Activated naive CD4-positive, alpha-beta T cell treated with anti-CD3 and anti-CD28 coated beads for 36 hours (primary cell): ENCODE measurements at places on chromosomes 6 and 20.

GRCh38 chr6:137901454-137901853 is 34.4 kb downstream of the TNFAIP3 start:
- no peak overlapping the region for H3K4me3 ChIP-seq
- peaks cover 65% of the 10 kb centered on the region for H3K4me1 ChIP-seq
- no peak overlapping the region for H3K27ac ChIP-seq
- no peaks in the 10 kb centered on the region for H3K27me3 ChIP-seq
- no peak for DNase-seq
- no peaks in the 10 kb centered on the region for H3K36me3 ChIP-seq

GRCh38 chr6:170462366-170463020 is 90.6 kb downstream of the PSMB1 start:
- no peaks in the 10 kb centered on the region for H3K36me3 ChIP-seq
- peaks cover 3% of the 10 kb centered on the region for H3K27me3 ChIP-seq
- no peak overlapping the region for H3K4me3 ChIP-seq
- no peak overlapping the region for H3K27ac ChIP-seq
- peaks cover 4% of the 10 kb centered on the region for H3K4me1 ChIP-seq
- DNase-seq: no peak

GRCh38 chr6:117548797-117549301 is 53.5 kb downstream of the GOPC start:
- no peak overlapping the region for H3K27ac ChIP-seq
- H3K36me3 ChIP-seq: peaks cover 2% of the 10 kb centered on the region
- peaks cover 37% of the 10 kb centered on the region for H3K4me1 ChIP-seq
- peak overlapping the region; percentile 67 for H3K4me3 ChIP-seq

DNA sequence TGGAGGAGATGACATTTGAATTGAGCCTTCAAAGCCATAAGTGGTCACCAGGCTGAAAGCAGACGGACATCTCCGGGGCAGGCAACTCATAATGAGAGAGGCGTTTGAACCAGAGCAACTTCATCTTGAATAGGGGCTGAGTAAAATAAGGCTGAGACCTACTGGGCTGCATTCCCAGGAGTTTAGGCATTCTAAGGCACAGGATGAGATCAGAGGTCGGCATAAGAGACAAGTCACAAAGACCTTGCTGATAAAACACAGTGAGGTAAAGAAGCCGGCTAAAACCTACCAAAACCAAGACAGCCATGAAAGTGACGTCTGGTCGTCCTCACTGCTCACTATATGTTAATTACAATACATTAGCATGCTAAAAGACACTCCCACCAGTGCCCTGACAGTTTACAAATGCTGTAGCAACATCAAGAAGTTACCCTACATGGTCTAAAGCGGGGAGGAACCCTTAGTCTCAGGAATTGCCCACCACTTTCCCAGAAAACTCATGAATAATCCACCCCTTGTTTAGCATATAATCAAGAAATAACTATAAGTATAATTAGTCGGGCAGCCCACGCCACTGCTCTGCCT is 194.7 kb upstream of the SOX4 start:
- no peak overlapping the region for H3K4me3 ChIP-seq
- H3K27me3 ChIP-seq: peaks cover 2% of the 10 kb centered on the region
- H3K27ac ChIP-seq: no peak overlapping the region
- H3K36me3 ChIP-seq: no peaks in the 10 kb centered on the region

DNA sequence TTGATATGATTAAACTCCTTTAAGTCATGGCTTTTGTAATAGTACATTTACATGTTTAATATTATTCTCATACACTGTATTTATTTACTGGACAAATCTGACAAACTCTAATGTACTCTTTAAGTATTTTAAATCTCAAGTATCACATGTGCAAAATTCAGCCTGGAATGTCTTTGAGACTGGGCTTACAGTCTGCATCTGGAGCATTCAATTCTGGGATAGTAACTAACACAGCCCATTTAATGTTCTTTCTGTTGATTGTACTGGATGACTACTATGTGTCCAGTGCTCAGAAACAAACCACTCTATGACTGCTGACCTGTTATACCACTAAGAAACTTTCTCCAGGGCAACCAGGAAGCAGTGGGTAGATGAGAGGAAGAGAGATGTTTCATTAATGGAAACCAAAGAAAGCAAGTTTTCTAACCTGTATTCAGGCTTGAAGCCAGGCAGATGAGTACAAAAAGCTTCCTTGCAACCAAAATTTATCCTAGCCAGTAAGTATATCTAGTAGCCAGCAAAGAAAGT is 26.8 kb downstream of the FBXL4 start:
- no peak overlapping the region for H3K4me3 ChIP-seq
- no peak for DNase-seq
- peaks cover 41% of the 10 kb centered on the region for H3K36me3 ChIP-seq
- H3K27me3 ChIP-seq: no peaks in the 10 kb centered on the region
- H3K27ac ChIP-seq: no peak overlapping the region

DNA sequence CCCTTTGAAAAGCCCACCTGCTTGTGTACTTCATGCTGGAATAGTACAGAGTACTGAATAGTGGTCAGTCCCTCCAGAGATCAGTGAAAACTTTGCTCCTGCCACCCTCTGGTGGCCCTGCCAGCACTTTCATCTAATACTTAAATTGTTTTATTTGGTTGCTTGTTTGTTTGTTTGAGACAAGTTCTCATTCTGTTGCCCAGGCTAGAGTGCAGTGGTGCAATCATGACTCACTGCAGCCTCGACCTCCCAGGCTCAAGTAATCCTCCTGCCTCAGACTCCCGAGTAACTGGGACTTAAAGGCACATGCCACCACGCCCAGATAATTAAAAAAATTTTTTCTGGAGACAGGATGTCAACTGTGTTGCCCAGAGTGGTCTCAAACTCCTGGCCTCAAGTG is 9.1 kb downstream of the FAM83D start:
- no peak for DNase-seq
- H3K4me1 ChIP-seq: no peaks in the 10 kb centered on the region
- H3K27ac ChIP-seq: no peak overlapping the region
- H3K36me3 ChIP-seq: peaks cover 2% of the 10 kb centered on the region
- H3K4me3 ChIP-seq: no peak overlapping the region

GRCh38 chr6:69622230-69622629 is 174.6 kb downstream of the LMBRD1 start:
- no peaks in the 10 kb centered on the region for H3K4me1 ChIP-seq
- peaks cover 12% of the 10 kb centered on the region for H3K27me3 ChIP-seq
- H3K36me3 ChIP-seq: no peaks in the 10 kb centered on the region
- no peak overlapping the region for H3K27ac ChIP-seq

GRCh38 chr20:50460115-50460607 is 50.0 kb upstream of the PTPN1 start:
- peaks cover 4% of the 10 kb centered on the region for H3K27me3 ChIP-seq
- DNase-seq: no peak
- no peak overlapping the region for H3K4me3 ChIP-seq
- no peak overlapping the region for H3K27ac ChIP-seq

- no peaks in the 10 kb centered on the region for H3K36me3 ChIP-seq
- no peak overlapping the region for H3K4me3 ChIP-seq
- H3K27ac ChIP-seq: no peak overlapping the region
Observed at GRCh38 chr6:139640448-139640847, 266.0 kb upstream of the CITED2 start.

DNA sequence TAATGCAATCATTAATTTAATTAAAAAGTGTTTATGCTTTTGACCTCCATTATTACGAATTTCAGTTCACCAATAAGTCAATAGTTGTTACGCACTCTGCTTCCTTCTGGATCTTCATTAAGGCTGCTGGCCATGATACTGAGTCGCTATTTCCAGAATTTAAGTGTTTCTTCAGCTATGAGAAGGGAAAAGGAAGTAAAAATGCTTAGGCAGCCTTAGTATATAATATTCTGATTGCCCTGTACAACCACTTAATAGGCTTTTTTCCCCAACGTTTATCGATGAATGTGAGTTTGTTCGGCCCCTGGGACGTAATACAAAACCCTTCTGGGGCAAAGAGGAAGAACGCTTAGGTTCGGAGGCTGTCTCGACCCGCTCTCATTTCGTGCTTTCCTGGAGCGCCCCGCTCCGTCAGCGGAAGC is 644 bp downstream of the OARD1 start:
- H3K4me3 ChIP-seq: peak overlapping the region; percentile 93
- peak overlapping the region; percentile 98 for H3K27ac ChIP-seq
- H3K4me1 ChIP-seq: peaks cover 54% of the 10 kb centered on the region
- H3K36me3 ChIP-seq: peaks cover 30% of the 10 kb centered on the region
- DNase-seq: peak; percentile 81
- H3K27me3 ChIP-seq: no peaks in the 10 kb centered on the region

GRCh38 chr6:6557886-6558285 is 30.6 kb upstream of the LY86 start:
- DNase-seq: no peak
- H3K27ac ChIP-seq: peak overlapping the region; percentile 47
- no peaks in the 10 kb centered on the region for H3K27me3 ChIP-seq
- peaks cover 2% of the 10 kb centered on the region for H3K36me3 ChIP-seq
- H3K4me1 ChIP-seq: peaks cover 51% of the 10 kb centered on the region

DNA sequence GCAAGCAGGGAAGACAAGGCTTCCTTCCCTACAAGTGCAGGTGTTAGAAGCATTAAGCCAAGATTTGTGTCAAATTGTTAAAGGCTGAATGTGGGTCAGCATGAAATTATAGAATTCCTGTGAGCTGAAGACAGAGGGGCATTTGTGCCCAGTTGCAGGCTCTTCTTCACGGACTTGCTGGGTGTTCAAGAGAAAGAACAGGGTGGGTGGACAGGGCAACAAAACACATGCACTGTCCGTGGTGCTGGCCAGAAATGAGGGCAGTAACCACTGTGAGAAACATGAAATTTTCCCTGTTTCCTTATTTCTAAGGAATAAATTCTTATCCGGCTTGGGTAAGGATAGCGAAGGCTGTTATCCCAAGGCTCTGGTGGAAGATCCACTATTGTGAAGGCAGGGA is 579.5 kb upstream of the HTR1E start:
- DNase-seq: no peak
- no peaks in the 10 kb centered on the region for H3K27me3 ChIP-seq
- H3K27ac ChIP-seq: no peak overlapping the region
- no peaks in the 10 kb centered on the region for H3K36me3 ChIP-seq
- no peak overlapping the region for H3K4me3 ChIP-seq

DNA sequence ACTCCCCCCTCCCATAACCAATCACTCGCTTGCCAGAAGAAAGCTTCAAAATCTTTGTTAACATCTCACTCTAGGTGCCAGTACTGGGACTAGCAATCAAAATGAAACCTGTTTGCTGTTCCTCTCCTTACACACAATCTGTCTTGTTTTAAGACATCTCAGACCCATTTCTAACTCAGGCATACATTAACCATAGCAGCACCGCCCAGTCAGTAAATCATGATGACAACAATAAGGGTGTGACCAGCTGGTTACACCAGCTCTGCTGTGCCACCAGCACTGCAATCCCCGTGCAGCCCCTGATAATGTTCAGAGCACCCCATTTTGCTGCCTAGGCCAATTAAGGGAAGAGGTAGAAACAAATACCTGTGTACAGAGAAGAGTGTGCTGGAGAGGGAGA is 185.2 kb upstream of the TAB2 start:
- no peaks in the 10 kb centered on the region for H3K36me3 ChIP-seq
- no peak overlapping the region for H3K4me3 ChIP-seq
- H3K27me3 ChIP-seq: no peaks in the 10 kb centered on the region
- H3K4me1 ChIP-seq: peaks cover 46% of the 10 kb centered on the region

DNA sequence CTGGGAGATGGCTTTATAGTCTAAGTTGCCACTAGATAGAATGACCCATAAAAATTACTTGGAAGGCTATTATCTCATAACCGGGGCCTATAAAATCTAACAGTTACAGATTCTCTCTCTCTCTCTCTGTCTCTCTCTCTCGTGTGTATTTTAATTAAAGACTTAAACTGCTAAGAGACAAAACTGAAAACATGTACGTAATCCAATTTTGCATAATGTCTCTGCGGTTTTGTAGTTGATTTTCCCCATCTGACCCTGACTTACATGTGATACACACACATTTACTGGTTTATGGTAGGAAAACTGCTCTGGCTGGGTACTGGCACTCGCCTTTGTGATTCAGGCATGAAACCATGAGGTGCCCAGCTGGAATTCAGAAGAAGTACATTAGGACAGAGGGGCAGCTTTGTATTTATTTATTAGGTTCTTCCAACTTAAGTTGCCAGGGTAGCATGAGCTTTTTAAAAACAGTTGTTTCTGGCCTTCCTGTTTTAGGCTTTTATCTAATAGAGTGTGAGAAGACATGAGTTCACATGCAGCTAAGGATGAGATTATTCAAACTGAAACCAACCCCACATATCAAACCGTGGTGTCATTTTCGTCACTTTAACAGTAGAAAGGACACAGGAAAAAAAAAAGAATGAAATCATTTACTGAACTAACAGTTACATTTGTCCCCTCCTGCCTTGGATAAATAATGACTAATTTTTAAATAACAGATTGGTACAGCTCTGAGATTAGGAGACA is 182.5 kb downstream of the GMPR start:
- H3K4me1 ChIP-seq: peaks cover 42% of the 10 kb centered on the region
- no peaks in the 10 kb centered on the region for H3K27me3 ChIP-seq
- peak overlapping the region; percentile 45 for H3K4me3 ChIP-seq

DNA sequence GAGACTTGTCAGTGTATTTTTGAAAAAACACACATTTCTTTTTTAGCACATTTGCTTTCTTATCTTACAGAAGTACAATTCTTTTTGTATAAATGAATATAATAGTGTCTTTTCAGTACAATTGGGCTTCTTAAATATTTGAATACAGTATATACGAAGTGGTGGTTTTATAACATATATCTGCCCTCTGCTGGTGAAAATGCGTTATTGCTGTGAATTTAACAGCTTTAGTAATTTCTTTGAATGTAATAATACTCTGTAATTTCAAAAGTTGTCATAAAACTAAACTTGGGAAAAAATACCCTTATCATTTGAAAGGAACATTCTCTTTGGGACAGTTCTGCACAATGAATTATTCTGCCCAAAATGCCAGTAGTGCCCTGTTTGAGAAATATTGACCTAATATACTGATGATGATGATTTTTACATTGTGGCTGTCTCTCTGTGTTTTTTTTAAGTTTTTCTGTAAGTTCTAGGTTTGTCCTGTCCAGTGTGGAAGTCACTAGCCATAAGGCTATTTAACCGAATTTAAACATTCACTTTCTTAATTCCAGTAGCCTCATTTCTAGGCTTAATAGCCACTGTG is 19.0 kb downstream of the SMAP1 start:
- H3K4me3 ChIP-seq: no peak overlapping the region
- peaks cover 44% of the 10 kb centered on the region for H3K4me1 ChIP-seq
- no peaks in the 10 kb centered on the region for H3K27me3 ChIP-seq

- H3K27ac ChIP-seq: no peak overlapping the region
- H3K4me3 ChIP-seq: no peak overlapping the region
- no peak for DNase-seq
- H3K4me1 ChIP-seq: peaks cover 8% of the 10 kb centered on the region
- peaks cover 13% of the 10 kb centered on the region for H3K36me3 ChIP-seq
- H3K27me3 ChIP-seq: peaks cover 57% of the 10 kb centered on the region
Observed at GRCh38 chr6:1622220-1622850, 12.6 kb downstream of the FOXC1 start.

DNA sequence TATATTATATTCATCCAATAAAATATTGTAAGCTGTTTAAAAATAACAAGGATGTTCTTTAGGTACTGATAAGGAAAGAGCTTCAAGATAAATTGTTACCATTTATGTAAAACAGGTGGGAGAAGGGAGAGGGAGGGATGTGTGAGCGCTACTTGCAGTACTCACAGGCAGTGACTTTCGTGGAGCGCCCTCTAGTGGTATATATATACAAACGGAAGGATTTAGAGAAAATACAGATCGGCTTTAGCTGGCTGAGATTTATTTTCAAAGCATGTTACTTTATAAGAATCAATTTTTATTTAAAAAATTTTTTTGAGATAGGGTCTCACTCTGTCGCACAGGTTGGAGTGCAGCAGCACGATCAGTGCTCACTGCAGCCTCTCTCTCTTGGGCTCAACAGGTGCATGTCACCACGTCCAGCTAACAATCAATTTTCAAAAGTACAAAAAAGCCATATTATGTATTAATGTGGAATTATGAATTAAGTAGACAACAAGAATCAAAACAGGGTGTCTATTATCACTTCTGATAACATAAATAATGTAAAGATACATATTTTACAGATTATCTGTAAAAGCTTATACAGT is 3.3 kb upstream of the MOG start:
- no peak overlapping the region for H3K4me3 ChIP-seq
- DNase-seq: peak; percentile 58
- no peaks in the 10 kb centered on the region for H3K36me3 ChIP-seq
